ENCODE measurements at places on chromosomes 6 and 20. TPM values are rescaled to one million over a fixed set of nuclear protein-coding genes. Genes with fewer than 3 reads are reported as not detected.

The SLC17A2 gene
- not detected for total RNA-seq

The HTR1B gene
- total RNA-seq: not detected

The FRS3 gene
- 2.2 TPM for total RNA-seq

The PHACTR3 gene
- not detected for total RNA-seq

The KIF25 gene
- not detected for total RNA-seq

The ROMO1 gene
- 284 TPM for total RNA-seq

The TMEM14B gene
- 82.0 TPM for total RNA-seq

The IMPG1 gene
- total RNA-seq: not detected

The NKX2-4 gene
- total RNA-seq: not detected

The CCN6 gene
- not detected for total RNA-seq

The TOMM6 gene
- 62.7 TPM for total RNA-seq

The ARHGAP18 gene
- total RNA-seq: 20.2 TPM

The TP53TG5 gene
- total RNA-seq: not detected

The SLC17A3 gene
- not detected for total RNA-seq

The AVP gene
- not detected for total RNA-seq

The STX11 gene
- not detected for total RNA-seq

Measured in bronchial smooth muscle cell (primary cell).